CD4-positive, alpha-beta T cell treated with Interleukin-10 for 1 hour (primary cell): ENCODE measurements at places on chromosomes 4 and X.

DNA sequence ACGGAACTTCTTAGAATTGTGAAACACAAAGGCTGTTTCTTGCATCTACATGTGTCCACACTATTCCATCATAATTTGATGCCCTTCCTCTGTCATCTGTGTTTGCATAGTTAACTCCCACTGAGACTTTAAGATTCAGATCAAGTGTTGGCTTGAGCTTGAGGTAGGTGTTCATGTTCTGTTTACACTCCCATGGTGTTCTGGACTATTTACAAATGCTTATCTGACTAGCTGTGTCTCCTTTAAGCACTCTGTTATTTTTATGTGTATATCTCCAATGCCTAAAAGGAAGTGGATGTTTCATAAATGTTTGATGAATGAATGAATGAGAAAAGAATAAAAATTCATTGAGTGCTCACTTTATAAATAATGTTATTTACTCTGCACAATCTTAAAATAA lies 622.7 kb downstream of the RAB28 start:
- no peak for DNase-seq

DNA sequence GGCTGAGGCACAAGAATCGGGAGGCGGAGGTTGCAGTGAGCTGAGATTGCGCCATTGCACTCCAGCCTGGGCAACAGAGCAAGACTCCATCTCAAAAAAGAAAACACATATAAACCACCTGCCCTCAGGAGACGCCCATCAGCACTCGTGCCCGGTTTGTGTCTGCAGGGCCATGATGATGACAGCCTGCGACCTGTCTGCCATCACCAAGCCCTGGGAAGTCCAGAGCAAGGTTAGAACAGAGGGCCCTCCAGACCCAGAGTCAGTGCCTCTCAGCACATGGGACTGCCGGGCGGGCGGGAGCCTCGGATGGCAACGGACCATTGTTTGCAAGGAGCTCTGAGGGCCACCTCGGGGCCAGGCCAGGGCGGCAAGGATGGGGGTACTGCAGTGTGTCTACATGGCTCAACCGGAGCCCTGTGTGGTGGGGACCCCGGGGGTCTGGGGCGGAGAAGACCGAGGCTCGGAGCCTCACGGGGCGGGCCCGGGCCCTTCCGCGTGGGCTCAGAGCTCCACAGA lies 9.3 kb downstream of the ATP5ME start:
- no peak for DNase-seq

DNA sequence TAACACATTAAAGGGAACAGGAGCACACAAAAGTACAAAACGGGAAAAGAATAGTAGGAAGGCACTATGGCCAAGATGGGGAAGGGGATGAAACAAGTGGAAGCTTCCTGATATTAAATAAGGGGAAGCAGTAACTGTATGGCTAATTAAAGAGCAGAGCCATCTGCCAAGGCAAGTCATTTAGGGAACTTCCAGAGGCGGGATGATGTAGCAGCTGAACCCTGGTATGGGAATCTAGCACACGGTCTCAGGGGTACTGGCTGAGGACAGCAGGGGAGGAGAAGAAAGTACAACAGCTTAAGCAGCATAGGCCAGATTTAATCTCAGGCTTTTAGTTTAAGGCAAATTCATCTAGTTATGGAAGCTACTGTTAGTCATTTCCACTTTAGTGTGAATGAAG lies 59.1 kb downstream of the IGFBP7 start:
- DNase-seq: no peak

GRCh38 chr4:140724760-140725159 lies 31.4 kb downstream of the TBC1D9 start:
- DNase-seq: no peak

- DNase-seq: no peak
Measured at GRCh38 chr4:173446416-173446815, 47.5 kb upstream of the SCRG1 start.

- DNase-seq: no peak
Measured at GRCh38 chrX:94256396-94256795, 582.4 kb downstream of the FAM133A start.

DNA sequence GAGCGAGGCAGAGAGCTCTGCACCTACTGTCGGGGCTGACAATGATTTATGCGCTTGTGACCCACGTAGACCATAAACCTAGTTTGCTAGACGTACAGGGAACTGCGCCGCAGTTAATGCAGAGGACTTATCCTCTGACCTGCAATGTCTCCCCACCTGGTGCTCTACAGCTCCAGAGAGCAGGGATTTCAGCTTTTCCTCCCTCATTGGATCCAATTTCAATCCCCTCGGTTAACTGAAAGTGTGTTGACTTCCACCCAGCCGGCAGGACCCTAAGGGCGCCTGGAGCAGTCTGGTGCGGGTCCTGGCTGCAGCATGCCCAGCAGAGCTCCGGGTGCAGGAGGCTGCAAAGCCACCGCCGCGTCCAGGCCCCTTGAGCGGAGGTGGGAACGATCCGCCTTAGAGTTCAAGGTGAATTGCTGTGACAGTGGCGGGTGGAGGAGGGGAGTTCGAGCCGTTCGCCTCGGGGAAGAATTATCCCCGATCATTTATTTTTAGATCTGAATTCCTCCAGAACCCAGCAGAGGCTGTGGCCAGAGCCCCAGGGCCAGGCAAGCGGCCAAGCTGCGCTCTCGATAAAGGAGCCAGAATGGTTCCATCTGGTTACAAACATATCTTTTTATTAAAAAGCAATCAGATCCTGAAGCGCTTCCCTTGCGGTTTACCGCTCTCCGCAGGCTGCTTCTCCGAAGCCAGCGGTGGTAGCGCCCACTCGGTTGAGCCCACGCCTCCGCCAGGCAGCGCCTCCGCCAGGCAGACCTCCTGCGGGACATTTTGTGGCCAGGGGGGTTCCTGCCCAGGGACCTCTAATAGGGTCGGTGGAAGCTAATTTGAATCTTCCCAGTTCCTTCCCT lies 66.0 kb downstream of the FBXO8 start:
- peak; percentile 17 for DNase-seq

DNA sequence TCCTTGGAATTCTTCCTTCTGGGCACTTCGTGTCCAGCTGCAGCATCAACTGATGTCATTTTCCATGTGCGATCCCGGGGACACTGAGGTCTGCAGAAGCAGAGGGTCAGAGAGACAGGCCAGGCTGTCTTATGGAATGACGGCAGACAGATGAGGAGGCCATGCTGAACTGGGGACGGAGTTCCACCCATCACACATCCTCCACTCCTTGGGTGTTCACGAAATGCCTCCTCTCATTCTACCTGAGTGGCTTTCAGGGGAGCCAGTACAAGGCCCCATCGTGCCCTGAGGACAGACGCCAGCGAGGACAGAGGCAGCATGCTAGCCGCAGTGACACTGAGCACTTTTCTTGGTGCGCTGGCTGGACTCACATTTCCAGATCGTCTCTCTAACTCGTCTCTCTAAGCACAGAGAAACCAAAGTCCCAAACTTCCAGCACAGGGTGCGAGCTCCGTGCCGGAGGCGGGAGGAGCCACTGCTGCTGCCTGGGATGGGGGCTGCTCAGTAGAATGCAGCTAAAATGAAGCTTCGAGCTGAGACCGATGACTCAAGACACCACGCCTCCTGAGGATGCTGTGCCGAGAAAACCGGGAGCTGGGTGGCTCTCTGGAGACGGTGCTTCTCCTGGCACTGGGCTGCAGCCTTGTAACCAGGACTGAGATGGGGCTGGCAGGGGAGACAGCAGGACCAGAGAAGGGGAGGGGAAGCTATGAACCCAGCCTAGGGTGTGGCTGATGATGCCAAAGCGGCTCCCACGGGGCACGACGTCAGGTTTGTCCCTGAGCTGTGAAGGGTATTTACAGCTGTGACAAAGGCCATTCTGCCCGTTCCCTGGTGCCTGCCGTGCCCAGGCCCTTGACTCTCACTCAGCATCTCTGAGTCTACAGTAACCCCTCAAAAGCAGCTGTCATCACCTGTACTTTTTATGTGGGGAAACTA lies 8.2 kb downstream of the ABLIM2 start:
- no peak for DNase-seq

GRCh38 chr4:83112231-83112630 lies 2.3 kb downstream of the PLAC8 start:
- no peak for DNase-seq

DNA sequence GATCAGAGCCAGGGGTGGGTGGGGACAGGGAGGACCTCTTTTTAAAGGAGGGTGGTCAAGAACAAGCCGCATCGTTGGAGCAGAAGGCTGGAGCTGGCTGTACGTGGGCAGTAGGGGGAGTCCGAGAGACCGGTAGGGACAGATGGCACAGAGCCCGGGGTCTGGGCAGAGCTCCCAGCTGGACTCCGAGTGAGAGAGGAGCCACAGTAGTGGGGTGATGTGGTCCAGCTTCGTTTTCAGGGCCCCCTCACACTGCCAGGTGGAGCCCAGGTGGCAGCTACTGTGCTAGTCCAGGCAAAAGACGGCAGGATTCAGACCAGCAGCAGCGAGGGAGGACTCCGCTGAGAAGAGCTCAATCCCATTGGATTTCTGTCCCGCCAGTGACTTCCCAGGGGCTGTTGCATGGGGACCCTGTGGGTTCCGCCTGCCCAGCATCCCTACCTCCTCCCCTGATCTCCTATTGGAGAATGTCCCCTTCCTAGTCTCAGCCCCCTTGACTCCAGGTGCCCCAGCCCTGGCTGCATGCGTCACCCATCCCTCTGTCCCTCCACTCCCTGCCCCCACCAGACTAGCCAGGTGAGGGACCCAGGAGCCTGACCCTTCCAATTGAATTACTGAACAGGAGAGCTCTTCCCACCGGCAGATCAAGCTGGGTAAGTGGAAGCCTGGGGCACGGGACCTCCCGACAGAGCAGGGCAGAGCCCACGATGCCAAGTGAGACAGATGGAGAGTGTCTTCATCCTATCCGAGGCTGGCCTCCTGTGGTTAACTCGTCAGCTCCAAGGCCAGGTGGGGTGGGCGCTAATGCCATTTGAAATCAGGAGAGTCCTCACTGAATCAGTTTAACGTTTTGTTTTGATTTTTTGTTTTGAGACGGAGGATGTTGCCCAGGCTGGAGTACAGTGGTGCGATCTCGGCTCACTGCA lies 2.9 kb downstream of the ARHGAP4 start:
- no peak for DNase-seq

DNA sequence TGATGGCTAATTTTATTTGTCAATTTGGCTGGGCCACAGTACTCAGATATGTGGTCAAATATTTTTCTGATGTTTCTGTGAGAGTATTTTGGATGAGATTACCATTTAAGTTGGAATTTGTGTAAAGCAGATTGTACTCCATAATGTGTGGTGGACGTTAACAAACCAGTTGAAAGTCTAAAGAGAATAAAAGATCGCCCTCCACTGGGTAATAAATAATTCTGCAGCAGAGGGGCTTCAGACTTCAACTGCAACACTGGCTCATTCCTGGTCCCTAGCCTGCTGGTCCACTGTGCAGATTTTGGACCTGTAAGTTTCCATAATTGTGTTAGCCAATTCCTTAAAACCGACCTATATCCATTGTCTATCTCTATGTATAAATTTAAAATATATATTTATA lies 540.3 kb downstream of the PCDH18 start:
- DNase-seq: no peak

DNA sequence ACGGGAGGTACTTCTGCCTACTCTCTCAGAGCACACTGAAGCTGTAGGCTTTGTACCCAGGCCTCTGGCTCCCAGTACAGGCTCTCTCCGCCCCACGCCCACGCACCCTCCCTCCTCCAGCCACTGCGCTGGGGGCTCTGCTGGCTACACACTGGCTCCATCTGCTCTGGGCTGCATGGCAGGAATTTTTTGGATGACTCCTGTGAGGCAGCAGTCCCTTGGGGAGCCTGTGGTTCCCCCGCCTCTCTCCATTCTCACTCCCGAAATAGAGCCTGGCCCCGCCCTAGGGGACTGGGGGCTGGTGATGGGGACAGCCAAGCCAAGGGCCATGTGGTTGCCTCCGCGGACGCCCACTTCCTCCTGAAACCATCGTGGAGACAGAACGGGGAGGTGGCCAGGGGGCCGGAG lies 58.1 kb upstream of the ADRA2C start:
- no peak for DNase-seq

GRCh38 chrX:13022926-13023325 lies 21.5 kb downstream of the FAM9C start:
- no peak for DNase-seq

GRCh38 chr4:36757580-36758311 lies 476.3 kb downstream of the DTHD1 start:
- DNase-seq: no peak

DNA sequence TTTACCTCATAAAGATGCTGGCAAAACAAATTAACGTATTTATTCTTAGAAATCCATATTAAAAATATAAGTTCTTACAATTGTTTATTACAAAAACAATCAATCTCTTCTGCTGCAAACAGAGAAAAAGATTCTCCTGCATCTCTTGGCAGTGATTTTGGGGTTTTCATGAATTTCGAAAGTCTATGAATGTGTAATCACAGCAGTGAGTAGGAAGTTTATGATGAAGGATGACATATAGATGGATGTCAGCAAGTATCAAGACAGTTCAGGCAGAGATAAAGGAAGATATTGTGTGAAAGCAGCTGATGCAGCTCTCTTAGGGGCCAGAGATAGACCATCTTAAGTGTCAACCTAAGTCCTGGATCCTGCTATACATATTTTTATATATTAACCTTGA lies 196.9 kb upstream of the BANK1 start:
- no peak for DNase-seq

DNA sequence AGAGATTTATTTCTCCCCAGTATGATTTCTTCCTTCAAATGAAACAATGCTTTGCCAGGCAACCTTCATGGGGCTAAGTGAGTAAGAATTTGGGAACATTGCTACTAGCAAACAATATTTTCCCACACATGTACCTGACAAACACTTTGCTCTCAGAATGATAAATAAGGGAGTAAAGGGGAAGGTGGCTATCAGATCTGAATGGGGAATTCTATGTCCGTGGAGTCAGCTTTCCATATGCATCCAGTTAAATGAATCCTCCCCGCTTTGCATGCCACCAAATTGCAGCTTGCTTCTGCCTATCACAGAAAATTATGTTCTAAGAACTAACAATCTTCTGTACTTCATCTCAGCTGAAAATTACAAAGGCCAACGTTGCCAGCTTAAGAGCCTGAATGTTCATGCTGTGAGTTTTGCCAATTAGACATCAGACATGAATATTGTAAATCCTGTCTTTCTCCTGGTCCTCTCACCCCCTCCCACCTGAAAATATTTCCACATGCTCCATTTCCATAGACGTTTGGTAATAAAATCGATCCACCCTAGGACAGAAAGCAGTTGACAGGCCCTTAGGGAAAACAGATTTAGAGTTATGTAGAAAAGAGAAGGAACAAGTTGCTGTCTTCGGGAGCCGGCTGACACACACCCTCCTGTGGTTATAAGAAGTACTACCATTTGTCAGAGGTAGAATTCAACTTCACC lies 6.3 kb downstream of the MEPE start:
- no peak for DNase-seq
